Urinary bladder (tissue), 4 donors: ENCODE measurements at places on chromosomes 11 and 22. TPM values are rescaled to one million over a fixed set of nuclear protein-coding genes. Genes with fewer than 3 reads are reported as not detected.

DNA sequence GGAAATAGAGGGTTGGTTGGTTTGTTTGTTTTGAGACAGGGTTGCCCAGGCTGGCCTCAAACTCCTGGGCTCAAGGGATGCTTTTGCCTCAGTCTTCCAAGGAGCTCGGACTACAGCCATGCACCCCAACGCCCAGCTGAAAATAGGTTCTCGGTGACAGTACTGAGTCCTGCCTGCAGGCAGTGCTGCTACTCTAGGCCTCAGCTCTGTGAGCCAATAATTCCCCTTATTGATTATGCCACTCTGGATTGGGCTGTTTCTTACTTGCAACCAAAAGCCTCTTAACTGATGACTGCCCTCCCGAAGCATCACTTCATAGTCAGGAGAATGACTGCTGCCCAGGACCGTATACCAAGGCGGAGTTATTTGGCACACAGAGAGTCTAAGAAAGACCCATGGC lies 1.2 kb upstream of the C11orf16 start:
- DNase-seq = no peak

GRCh38 chr11:111347002-111347722 lies 31.9 kb downstream of the POU2AF1 start:
- no peak for DNase-seq

DNA sequence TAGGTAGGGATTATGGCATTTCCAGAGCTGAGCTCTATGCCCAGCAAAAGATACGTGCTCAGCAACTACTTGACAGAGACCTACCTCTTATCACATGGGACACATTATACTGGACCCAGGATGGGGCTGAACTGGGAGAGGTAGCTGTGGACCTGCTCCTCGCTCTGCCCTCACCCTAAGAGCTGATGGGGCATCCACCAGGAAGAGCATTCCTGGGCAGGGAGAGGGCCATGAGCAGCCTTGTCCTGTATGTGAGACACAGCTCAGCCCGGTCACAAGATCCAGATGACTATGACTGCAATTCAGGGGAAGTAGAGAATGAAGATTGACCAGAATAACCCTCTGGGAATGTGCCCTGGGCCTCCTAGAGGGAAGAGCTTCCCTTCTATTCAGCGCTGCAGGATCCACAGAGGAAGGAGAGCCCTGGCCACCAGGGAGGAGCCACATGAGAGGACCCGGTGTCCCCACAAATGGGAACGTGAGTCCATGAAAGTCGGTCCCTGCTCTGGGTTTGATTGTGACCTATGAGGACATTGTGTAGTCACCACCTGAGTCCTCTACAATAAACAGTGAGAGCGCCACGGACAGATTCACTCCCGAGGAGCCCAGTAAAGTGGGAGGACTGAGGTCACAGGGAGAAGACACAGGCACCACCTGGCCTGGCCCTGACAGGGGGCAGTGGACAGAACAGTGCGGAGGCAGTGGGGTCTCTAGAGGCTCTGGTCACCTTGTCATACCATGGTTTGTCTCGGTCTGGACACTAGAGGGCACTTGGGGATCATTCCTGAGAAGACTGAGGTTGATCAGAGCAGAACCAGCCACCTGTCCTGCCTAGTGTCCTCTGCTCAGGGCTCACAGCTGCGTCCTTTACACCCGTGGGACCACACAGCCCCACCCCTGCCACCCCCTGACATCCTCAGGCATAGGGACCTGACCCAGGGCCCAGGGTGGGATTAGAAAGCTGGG lies 99.5 kb downstream of the ZNF280B start:
- no peak for DNase-seq

GRCh38 chr11:44593251-44593650 lies 27.8 kb downstream of the CD82 start:
- DNase-seq = no peak

DNA sequence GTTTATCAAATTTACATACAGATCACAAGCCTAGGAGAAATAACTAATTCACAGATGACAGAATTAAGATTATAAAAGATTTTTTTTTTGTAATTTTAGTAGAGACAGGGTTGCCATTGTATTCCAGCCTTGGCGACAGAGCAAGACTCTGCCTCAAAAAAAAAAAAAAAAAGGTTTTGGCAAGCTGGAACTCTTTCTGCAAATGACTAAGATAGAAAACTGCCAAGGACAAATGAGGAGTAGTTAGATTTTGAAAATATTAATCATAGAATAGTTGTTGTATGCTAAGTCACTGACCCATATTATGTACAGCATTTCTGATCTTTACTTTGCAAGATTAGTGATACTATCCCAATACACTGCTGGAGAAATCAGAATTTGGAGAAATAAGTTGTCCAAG lies 99.2 kb downstream of the C11orf65 start:
- DNase-seq = no peak

DNA sequence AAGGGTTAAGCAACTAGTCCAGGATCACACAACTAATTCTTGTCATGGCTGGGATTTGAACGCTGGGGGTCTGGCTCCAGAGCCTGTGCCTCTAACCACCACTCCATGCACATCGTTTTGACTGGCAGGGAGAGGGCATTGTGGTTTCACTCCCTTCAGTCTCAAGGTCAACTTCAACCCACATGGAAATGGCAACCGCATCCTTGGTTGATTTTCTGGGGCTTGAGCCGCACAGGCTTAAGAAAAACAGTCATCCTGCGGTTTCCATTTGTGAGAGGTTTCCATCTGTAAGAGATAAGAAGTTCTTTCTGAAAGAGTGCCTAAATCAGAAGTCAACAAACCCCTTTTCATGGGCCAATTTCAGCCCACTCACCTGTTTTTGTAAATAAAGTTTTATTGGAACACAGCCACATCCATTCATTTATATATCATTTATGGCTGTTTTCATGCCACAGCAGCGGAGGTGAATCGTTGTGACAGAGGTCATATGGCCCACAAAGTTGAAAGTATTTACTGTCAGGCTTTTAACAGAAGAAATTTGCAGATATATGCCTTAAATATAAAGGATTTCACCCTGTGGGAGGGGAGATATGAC lies 65.7 kb downstream of the SGSM1 start:
- no peak for DNase-seq

- DNase-seq = no peak
Observed at GRCh38 chr11:64109332-64109731, 56.6 kb downstream of the MACROD1 start.

DNA sequence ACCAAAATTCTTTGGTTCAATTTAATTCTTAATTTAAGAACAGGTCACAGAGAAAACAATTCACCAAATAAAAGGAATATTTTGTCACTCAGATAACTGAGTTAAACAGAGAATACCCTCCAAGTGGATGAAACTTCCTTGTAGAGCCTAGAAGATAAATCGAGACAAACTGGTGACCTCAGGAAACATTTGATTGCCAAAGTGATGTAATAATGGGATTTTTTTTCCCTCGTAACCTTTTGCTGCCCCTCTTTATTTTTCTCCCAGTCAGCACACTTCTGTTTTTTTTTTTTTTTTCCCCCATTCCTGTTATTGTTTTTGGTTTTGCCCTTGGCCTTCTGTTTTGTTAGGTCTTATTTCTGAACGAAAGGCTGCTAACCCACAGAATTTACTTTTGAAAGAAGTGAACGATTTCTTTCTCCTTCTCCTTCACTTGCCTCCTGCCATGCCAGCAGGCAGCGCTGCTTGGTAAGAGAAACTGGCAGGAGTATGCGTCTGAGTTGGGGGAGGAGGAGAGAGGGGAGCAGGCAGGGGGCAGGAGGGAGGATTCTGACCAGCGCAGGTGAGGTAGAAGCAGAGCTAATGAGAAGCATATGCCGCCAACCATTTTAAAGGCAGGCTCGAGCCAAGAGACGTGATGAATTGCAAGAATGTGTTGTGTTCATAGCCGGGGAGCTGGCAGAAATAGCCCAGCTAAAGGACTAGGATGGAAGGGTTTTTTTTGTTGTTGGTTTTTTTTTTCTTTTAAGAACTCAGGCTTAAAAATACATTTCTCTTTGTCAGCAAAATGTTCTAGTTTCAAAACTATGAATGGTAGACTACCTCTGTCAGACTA lies 121.9 kb upstream of the MTMR2 start:
- no peak for DNase-seq

- no peak for DNase-seq
Observed at GRCh38 chr11:72940417-72940816, 126.2 kb downstream of the ATG16L2 start.

- DNase-seq = no peak
Observed at GRCh38 chr11:208917-209260, 1.4 kb downstream of the RIC8A start.

DNA sequence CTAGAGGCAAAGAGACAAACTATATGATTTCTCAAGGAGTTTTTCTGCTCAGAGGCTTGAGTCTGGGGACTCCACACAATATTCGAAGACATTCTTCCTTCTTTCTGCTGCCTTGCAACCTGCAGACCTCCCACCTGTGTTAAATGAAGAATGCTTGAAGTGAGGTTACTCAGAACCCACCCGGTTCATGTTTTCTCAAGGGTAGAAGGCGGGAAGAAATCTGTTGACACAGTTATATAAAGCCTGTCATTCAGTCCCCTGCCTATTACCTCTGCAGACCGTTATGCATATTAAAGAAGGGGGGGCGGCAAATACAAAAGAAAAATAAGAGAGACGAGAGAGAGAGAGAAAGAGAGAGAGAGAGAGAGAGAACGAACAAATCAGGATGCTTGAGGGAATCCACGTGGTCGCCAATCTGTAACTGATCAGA lies 2.2 kb upstream of the KMT2A start:
- DNase-seq = peak; percentile 13

GRCh38 chr11:69409812-69410645 lies 71.4 kb upstream of the LINC01488 start:
- DNase-seq = no peak

DNA sequence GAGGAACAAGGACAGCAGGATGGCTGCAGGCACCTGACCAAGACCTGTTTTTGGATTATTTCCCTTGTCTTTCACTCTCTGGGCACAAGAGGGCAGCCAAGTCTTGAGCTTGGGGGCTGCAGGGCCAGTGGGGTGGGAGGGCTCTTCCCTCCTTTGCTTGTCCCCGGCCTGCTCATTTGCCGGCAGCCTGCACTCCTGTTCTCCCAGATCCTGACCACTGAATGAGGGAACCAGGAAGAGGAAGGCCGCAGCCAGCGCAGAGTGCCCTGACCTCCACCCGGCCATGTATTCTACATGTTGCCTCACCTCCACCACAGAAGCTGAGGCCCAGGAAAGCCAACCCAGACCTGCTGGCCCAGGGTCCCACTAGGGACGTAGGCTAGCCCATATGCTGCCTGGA lies 15.5 kb upstream of the NNMT start:
- DNase-seq = no peak

GRCh38 chr11:88620568-88621130 lies 283.1 kb upstream of the CTSC start:
- no peak for DNase-seq

DNA sequence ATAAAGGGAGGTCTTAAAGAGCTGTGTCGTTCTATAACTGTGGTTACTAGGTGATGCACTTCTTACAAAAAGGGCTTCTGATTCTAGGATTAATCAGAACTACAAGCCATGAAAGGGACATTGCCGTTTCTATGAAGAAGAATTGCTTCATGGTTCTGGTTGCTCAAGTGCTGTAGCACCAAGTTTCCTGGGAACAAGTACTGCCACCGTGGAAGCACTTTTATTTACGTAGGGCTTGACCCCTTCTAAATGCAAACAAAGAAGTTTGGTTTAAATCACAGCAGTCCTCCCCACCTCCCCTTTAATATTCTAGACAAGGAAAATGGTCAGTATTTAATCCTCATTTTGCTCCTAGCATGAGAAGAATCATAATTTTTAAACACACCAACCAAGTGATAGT lies 9.8 kb downstream of the YAP1 start:
- DNase-seq = no peak

DNA sequence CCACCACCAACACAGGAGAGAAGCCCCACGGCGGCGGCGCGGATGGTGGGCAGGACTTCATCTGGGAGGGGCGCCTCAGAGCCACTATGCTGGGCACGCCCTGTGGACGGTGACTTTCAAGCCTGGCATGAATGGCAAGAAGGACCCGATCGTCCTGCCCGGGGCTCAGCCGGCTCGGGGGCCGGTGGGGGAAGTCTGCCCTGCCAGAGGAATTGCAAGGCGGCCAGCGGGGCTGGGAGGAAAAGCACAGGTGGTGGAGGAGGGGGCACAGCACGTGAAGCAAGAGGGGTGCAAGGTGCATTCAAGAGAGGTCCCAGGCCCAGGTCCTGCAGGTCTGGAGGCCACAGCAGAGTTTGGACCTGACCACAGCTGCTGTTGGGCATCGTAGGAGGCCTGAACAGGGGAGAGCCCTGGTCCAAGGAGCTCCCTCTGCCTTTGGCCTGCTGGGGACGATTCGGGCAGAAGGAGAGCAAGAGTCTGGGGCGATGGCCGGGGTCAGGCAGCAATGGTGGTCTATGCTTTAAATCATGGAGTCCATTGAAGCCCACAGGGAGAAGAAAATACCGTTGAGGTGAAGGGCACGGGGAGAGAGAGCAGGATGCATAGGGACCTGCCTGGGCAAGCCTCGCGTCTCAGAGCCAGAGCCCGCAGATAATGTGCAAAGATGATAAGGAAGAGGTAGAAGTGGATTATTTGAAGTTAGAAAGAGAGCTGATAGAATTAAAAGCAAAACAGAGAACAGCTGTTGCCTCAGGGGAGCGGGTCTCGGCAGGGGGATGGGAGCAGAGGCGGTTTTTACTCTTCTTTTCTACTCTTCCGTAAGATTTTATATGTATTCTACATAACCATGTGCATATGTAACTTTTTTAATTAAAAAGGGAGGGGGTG lies 82.6 kb upstream of the SHISAL1 start:
- DNase-seq = no peak

GRCh38 chr11:43268786-43269185 lies 43.0 kb upstream of the API5 start:
- DNase-seq = no peak

The DTX4 gene
- 24.0 TPM for total RNA-seq

The LMO1 gene
- total RNA-seq = not detected

The PANX2 gene
- 0.63 TPM for total RNA-seq

The ATP6V1E1 gene
- total RNA-seq = 114 TPM
